ENCODE measurements at places on chromosomes 6 and 20.

GRCh38 chr20:62164879-62165761 lies 17.7 kb upstream of the MTG2 start:
- DNase-seq: no peak

- no peak for DNase-seq
Observed at GRCh38 chr6:136092897-136093296, 157.2 kb downstream of the MTFR2 start.

- DNase-seq: no peak
Observed at GRCh38 chr6:122026582-122027369, 372.7 kb upstream of the HSF2 start.

DNA sequence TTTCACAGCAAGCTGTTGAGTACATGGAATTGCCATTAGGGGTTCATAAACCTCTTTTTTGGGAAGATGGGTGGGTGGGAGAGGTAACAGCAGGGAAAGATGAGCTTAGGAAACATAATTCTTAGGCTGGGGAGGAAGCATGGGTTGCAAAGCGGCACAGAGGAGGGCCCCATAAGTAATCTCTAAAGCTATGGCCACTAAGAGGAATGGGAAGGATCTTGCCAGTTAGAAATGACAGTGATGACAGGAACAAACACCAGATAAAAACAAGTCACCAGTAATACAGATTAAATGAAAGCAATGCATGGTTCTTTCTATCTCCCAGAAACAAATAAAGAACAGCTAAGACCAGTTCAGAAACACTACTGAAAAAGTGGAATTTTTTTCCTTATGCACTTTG lies 31.0 kb upstream of the PRELID3B start:
- no peak for DNase-seq

GRCh38 chr6:55528624-55529023 lies 50.4 kb downstream of the HMGCLL1 start:
- DNase-seq: no peak

- no peak for DNase-seq
Observed at GRCh38 chr6:13398069-13398381, 69.7 kb upstream of the TBC1D7 start.

- DNase-seq: no peak
Observed at GRCh38 chr20:19886661-19887288, 128.7 kb downstream of the RIN2 start.

GRCh38 chr20:9071976-9072726 lies 3.3 kb downstream of the PLCB4 start:
- no peak for DNase-seq

DNA sequence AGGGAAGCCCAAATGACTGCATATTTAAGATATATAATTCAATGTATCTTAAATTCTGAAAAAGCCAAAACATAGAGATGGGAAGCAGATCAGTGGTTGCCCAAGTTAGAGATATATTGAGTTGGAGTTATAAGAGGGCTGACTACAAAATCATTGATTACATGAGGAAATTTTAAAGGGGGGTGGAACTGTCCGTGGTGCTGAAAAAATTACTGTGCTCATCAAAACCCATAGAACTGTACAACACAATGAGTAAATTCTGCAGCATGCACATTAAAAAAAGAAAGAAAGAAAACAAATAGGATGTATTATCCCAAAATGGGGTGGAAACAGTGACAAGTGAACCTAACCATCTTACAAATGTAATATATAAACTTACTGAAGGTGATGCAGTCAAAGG lies 100.9 kb downstream of the FUT9 start:
- DNase-seq: no peak

- DNase-seq: no peak
Observed at GRCh38 chr6:157812425-157813171, 10.4 kb upstream of the SNX9 start.

- no peak for DNase-seq
Observed at GRCh38 chr6:35014786-35015185, 125.7 kb downstream of the ANKS1A start.

DNA sequence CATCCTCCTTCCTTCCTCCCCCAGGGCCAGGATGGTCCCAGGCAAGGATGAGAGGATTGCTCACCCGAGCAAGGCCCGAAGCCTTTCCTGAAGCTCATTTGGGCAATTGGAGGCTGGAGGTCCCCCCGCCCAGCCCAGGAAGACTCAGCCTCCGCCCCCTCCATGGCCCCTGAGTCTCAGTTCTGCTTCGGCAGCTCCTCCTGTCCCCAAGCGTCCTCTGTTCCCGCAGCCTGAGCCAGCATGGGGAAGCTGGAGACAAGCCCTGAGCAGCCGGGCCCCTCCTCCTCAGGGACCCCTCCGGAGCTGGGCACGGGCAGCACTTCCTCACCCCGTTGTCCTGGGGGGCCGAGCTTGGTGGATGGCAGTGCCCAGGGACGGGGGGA lies 26.0 kb downstream of the SLC17A9 start:
- no peak for DNase-seq

DNA sequence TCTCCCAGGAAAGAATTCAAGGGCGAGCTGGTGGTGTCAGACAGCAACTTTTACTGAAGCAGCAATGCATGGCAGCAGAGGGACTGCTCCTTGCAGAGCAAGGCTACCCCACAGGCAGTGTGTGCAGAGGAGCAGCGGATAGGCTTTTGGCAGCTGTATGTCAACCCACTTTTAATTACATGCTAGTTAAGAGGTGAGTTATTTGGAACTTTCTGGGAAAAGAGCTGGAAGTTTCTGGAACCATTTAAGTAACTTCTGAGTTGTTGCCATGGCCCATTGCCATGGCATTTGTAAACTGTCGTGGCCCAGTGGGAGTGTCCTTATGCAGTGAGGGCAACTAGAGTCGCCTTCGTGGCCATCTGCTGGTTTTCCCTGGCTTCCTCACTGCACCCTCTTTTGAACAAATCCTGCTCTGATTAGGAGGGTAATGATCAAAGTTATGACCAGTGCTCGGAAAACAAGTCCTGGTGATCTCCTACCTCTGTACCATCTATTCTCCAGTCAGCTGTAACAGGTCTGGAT lies 34.0 kb downstream of the BPIFB4 start:
- no peak for DNase-seq

- DNase-seq: no peak
Observed at GRCh38 chr6:101662111-101662897, 268.8 kb downstream of the GRIK2 start.

DNA sequence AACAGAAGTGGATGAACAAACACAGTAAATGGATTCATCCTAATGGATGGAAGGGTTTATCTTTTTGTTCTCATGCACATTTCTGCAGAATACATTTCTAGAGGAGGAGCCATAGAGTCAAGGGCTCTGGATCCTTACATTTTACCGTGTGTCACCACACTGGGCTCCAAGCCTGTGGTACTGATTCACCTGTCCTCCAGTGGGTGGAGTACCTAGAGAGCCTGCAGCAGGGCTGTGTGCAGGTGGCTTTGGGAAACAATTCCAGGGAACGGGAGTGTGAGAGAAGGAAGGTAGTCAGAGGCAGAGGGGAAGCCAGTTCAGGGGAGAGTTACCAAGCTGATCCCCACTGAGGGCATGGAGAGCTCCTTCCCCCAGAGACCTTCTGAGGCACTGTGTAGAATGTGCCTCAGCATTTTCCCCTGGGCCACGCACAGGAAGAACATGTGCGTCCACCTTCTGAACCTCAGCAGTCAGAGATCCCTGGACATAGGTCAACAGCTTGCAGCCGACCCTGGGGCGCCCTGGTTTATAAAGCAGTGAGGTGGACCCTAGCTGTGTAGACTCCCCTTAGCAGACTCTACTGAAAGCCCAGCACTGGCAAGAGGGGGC lies 85.3 kb upstream of the SLC22A23 start:
- no peak for DNase-seq

- DNase-seq: no peak
Observed at GRCh38 chr20:46062621-46063020, 27.1 kb downstream of the NCOA5 start.

- DNase-seq: no peak
Observed at GRCh38 chr6:42239736-42240375, 22.2 kb upstream of the MRPS10 start.

DNA sequence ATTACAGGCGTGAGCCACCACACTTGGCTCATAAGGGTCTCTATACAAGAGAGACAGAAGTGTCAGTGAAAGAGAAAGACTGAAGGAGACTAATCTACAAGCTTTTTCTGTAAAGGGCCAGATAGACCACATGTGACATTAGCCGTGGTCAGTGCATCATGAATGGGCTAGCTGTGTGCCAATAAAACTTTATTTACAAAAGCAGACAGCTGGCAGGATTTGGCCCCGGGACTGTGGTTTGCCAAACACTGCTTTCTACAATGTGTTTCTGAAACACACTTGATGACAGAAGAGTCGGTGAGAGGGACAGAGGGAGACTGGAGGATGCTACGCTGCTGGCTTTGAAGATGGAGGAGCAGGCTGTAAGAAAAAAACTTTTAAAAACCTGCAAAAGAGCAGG lies 285.4 kb downstream of the TFAP2C start:
- no peak for DNase-seq

GRCh38 chr20:24699321-24700165 lies 230.1 kb downstream of the SYNDIG1 start:
- no peak for DNase-seq

DNA sequence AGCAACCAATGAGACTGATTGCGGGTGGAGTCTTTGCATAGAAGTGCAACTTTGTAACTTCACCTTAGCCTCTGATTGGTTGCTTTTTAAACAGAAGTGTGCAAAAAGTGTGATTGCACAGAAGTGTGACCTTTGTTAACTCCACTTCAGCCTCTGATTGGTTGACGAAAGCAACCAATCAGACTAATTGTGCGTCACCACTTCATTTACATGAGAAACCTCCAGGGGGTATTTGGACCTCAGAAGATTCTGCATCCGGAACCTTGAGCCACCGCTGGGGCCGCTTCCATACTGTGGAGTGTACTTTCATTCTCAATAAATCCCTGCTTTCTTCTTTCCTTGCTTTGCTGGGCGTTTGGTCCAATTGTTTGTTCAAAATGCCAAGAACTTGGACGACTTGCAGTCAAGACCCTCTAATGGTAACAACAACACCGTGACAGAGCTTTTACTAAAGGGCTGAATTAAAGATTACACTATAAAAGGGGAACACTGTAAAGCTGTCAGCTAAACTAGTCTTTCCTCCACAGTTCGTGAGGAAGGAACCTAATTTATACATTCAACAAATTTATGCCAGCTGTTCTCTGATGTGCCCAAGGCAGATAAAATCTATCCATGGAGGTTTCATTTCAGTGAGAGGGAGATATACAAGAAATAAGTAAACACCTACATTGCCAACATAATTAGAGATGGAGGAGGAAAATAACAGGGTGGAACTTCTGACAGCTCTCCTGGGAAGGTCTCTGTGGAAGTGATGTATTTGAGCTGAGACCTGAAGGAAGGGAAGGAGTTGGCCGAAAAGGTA lies 1.4 kb upstream of the HECA start:
- no peak for DNase-seq

GRCh38 chr20:50191544-50192363 lies 1.1 kb downstream of the CEBPB start:
- no peak for DNase-seq

DNA sequence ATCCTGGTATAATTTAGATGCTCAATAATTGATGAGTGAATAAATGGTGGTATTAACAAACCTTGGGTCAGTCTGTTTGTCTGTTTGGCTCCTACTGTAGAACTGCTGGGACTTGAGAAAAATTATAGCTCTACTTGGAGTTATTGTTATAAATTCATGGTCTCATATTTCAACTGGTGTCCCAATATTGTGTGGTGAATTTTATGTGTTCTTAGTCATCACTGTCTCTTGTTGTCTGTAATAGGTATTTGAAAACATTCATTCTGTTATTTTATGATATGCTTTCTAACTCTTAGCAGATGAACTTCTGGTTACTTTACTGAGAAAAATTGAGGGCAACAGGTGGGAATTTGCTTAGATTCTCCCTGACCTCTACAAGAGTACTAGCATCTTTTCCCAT lies 221.4 kb downstream of the CDKAL1 start:
- peak; percentile 59 for DNase-seq

DNA sequence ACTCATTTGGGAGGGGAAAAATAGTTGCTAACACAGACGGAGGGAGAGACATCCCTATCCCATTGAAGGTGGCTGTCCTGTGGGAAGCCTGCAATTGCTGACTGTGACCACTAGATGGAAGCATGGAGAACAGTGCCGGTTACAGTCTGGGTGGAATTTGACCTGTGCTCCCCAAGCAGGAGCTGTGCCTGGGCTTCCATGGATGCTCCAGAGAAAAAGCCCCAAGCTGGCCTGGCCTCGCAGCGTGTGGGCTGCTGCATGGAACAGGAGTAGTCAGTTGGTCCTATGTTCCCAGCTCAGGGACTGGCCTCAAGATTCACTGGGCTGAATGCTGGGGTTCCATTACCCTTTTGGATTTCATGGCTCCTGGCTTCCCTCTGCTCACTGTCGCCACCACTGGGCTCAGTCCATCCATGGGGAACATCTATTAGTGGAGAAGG lies 116.3 kb upstream of the CHD6 start:
- DNase-seq: no peak

- no peak for DNase-seq
Observed at GRCh38 chr6:15248451-15249370, 2.8 kb downstream of the JARID2 start.

DNA sequence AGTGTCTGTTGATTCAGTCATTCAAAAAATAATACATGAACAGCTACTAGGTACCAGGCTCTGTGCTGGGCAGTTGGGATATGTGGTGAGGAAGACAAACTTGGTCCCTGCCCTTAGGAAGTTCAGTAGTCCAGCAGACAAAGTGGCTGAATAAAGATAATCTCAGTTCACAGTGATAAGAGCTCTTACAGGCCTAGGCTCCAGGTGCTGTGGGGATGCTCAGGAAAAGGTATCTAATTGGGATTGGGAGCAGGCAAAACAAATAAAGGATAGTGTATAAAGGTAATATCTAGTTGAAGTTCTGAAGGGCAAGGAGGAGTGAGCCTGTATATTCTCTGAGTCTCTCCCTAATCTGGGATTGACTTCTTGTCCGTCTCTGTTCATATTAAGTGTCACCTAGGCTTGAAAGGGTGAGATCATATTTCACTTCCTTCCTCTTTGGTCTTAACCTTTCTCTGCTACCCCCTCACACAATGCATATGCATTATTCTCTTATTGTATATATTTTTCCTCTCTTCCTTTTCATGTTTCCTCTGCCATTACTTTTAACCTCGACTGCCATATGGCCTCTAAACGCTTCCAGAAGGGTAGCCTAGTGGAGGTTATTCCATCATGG lies 13.5 kb downstream of the PTPN1 start:
- DNase-seq: no peak

- DNase-seq: no peak
Observed at GRCh38 chr20:36303020-36303595, 3.0 kb upstream of the DLGAP4 start.

DNA sequence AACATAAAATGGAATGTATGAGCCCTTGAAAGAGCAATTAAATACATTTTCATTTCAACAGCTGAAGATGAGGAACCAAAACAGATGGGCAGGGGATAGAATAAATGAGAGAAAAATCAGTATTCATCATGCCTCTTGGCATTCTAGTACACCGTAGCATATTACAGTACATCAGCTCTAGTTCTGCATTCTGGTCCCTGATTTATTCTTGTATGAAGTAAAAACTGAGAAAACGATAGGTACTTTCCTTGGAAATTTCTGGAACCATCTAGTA lies 349.4 kb downstream of the ARHGAP18 start:
- DNase-seq: no peak

DNA sequence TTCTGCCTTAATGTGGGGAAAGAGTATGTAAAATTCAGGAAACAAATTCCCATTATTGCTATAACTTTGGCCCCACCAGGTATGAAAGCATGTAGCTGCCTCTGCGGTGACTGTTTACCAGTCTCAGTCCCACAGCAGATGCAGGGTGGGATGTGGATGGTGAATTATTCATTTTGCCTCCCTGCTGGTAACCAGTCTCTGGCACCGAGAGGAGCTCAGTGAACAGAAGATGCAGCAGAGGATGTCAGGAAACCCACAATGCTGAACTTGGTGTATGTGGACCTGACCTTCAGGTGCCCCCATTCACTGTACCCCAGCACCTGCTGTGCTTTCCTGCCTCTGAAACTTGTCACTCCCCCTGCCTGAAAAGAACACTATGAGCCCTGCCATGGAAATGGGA lies 8.8 kb upstream of the METTL24 start:
- no peak for DNase-seq
